ENCODE measurements at places on chromosomes 5 and 9.

DNA sequence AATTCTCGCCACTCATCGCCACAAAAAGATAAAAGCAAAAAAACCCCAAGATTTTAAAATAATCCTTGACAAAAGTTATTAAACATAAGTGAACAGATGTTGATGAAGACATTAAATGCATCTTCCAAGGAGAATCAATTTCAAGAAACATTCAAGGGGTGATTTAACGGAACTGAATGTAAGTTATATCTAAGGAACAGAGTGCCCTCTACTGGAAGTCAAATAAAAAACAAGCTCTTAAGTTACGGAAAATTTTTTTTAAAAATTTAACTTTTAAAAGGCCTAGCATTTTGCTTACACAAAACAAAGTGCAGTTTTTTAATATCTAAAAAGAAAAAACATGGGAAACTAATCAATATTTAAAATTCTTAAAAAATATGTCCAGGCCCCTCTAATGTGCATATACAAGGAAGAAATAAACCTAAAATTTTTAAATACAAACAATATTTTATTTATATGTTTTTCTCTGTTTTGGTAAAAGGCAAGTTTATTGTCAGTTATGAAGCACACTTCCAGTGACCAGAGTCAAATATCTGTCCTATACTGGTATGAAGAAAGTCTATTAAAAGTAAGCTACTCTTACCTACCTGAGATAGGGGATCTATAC, 28.0 kb downstream of the TEX10 start:
- no peak for DNase-seq

GRCh38 chr9:3181049-3181953, 337.4 kb upstream of the PUM3 start:
- DNase-seq: no peak

- DNase-seq: no peak
Observed at GRCh38 chr5:148179234-148179824, 11.0 kb downstream of the SPINK14 start.

GRCh38 chr5:153485641-153486040, 4.8 kb upstream of the GRIA1 start:
- DNase-seq: no peak

DNA sequence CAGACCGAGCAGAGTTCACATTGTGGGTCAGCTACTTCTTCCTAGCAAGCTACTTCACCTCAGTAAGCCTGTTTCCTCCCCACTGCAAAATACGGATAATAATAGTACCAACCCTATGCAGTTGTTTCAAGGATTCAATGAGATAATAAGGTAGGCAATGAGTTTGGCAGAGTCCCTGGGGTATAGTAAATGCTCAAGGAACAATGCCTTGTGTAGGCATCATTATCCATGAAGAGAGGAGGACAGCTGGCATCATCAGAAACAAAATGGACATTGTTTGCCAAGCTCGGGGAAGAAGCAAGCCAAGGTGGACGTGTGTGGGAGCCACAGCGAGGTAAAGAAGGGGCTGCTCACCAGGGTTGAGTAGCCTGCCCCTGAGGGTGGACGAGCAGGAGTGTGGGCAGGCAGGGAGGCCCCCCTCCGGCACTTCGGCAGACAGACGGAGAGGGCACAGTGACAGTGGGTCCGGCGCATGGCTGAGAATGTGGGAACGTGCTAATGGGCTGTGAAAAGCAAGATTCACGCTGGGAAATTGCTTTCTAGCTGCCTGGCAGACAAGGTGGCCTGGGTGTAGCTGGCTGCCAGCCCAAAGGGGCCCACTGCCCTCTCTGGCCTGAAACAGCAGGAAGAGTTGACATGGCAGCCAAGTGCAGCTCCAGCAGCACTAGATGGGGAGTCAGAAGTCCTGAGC, 10.1 kb downstream of the CAMK2A start:
- DNase-seq: no peak

DNA sequence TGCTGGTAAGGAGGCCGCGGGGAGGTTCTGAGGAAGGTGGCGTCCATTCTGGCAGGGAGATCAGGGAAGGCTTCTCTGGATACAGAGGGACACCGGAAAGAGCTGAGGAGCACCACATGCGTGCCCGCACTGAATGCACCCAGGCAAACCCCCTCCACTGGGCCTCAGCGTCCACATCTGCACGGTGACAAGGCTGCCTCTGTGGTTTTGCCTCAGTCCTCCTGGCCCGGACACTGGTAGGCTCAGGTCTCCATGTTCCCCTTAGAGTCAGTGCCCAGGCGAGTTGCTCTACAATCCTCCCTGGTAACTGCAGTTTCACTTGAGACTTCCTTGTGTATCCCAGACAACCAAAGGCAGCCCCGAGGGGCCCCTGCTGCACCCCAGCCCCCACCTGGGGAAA, 173.3 kb downstream of the MELK start:
- no peak for DNase-seq

GRCh38 chr5:82320966-82321365, 42.8 kb upstream of the RPS23 start:
- DNase-seq: no peak

DNA sequence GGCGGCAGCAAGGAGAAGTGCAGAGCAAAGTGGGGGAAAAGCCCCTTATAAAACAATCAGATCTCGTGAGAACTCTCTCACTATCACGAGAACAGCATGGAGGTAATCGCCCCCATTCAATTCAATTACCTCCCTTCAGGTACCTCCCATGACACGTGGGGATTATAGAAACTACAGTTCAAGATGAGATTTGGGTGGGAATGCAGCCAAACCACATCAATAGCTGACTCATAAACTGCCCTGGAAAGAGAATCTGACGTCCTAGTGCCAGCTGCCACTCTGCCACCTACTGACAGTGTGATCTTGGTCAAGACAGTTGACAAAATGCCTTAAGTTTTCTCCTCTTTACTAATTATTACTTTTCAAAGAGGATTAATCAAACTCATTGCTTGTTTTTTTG, 128.3 kb downstream of the GPBP1 start:
- no peak for DNase-seq

- DNase-seq: no peak
Observed at GRCh38 chr9:71729816-71730526, 38.3 kb downstream of the CEMIP2 start.

GRCh38 chr5:103139264-103139865, 19.3 kb downstream of the PPIP5K2 start:
- DNase-seq: peak; percentile 19

DNA sequence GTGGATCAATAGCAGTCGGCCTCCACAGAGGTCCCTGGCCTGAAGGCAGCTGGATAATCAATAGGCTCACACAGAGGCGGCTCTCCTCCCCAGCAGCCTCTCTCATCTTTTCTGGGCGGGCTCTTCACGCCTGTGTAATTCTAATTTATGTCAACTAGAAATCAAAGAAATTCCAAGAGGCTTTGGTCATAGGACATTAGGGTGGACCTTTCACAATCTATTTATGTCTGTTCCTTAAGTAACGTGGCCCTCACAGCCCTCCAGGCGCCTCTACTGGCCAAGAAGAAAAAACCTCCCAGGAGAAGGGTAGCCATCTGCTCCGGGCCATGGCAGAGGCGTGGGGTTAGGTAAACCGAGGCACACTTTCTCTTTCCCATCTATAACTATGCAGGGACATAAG, 205.1 kb upstream of the EFNA5 start:
- no peak for DNase-seq

- no peak for DNase-seq
Observed at GRCh38 chr9:19517202-19517942, 108.6 kb downstream of the ACER2 start.

GRCh38 chr9:9950813-9951212, 662.0 kb downstream of the PTPRD start:
- DNase-seq: no peak

GRCh38 chr5:128062172-128062746, 21.3 kb upstream of the SLC12A2 start:
- no peak for DNase-seq

DNA sequence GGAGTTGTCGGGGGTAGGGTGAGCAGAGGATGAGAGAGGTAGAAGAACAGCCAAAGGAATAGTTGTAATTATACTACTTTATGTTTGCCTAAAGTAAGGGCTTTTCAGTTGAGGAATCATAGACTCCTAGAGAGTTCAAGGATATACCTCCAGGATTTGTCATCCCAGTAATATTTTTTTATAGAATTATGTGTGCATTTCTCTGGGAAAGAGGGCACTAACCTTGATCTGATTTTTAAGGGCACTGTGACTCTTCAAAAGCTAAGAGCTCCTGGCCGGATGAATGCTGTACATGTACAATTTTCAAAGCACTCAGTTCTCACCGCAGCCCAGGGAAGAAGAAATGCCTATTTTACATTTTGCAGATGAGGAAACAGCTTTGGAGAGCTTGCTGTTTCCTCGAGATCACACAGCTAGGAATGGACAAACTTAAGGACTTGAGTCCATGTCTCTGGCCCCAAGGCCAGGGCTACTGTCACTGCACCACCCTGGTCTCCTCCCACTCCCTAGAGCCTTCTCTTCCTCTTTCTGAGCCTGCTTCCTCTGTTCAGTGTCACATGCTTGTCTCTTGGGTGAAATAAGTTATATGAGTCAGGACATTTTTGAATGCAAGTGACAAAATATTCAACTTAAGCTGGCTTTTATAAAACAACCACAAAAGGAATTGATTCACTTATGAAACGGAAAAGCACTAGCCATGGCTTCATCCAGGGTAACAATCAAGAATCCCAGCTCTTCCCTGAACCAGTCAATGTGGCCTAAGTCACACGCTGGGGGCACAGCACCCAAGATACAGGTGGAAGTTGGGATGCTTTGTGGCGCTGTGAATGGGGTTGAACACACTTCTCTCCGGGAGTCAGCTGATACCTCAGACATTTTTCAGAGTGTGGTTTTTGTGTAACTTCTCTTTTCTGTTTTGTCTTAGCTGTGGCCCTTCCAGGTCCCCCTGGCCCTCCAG, 45.7 kb upstream of the TGFBR1 start:
- DNase-seq: peak; percentile 58

DNA sequence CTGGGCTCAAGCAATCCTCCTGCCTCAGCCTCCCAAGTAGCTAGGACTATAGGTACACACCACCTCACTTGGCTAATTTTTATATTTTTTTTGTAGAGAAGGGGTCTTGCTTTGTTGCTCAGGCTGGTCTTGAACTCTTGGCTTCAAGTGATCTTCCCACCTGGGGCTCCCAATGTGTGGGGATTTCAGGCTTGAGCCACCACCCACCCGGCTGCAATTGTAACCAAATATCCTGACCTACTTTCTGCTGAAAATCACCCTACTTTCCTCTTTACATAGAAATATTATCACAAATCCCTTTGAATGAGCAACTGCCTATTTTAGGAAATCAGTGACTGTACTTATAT, 59.6 kb upstream of the ZNF608 start:
- DNase-seq: no peak

- no peak for DNase-seq
Observed at GRCh38 chr5:135729321-135729786, 105.1 kb upstream of the SLC25A48 start.

- DNase-seq: no peak
Observed at GRCh38 chr9:135073741-135074305, 13.6 kb upstream of the OLFM1 start.

DNA sequence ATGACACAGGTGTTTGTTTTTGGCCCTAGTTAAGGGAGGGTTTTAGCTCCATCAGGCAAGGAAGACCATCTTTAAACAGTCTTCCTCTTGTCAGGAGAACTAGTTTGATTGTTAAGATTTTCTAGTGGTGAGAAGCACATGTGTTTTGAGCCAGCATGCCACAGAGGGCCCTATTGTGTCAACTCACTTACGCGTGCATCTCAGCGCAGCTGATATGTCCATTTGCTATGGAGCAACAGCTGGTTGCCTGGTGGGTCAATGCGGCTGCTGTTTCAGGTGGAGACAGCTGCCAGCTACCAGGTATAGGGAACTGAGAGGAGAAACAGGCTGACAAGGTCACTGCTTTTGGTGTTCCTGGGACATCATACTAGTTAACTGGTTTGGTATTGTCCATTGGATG, 100.5 kb upstream of the PRRC1 start:
- DNase-seq: no peak

DNA sequence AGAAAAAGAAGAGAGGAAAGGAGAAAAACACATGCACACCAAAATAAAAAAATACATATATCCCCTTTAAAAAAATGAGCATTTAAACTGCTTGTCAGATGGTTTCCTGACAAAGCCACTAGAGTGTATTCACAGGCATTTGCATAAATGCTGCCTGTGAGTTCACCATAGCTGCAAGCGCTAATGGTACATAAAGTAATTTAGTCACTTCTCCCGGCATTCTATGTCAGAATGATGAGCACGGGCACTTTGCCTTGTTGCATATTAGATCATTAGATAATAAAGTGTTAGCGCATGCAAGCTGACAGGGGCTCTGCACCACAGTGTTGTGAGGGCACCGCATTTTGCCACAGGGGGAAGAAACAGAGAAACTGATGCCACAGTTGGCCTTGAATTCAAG, 280.6 kb downstream of the EBF1 start:
- DNase-seq: no peak

- no peak for DNase-seq
Observed at GRCh38 chr5:172143875-172144274, 44.1 kb downstream of the STK10 start.

- DNase-seq: no peak
Observed at GRCh38 chr9:71806901-71807307, 38.6 kb upstream of the CEMIP2 start.

DNA sequence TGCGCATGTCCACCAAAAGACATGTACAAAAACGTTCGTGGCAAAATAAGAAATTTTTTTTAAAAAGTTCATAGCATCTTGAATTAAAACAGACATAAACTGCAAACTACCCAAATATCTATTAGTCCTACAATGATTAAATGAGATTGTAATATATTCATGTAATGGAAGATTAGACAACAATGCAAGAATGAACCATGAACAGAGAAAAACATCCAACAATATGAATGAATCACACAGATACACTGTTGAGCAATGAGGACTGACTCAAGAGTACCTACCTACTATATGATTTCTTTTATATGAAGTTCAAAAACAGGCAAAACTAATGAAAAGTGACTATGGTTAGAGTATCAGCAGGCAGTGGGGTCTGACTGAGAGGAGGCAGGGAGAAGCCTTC, 17.9 kb upstream of the CTNNAL1 start:
- DNase-seq: no peak

DNA sequence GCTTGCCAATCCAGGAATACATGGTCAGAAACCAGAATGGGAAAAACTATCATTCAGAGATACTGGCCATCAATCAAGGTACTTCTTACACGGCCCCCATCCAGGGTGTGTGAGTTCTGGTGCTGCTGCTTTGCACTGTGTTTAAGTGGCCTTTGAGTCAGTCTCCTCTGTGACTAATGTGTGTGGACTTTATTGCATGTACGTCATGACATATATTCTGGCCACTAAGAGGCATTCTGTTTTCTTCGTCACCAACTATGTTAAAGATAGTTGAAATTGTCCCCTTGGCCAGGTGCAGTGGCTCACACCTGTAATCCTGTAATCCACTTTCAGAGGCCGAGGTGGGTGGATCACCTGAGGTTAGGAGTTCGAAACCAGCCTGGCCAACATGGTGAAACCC, 8.5 kb downstream of the EXOSC3 start:
- no peak for DNase-seq

- no peak for DNase-seq
Observed at GRCh38 chr5:158392753-158393152, 533.8 kb upstream of the CLINT1 start.

GRCh38 chr9:116928884-116929283, 241.8 kb downstream of the TRIM32 start:
- no peak for DNase-seq
